ENCODE measurements at places on chromosomes 1 and 21.

DNA sequence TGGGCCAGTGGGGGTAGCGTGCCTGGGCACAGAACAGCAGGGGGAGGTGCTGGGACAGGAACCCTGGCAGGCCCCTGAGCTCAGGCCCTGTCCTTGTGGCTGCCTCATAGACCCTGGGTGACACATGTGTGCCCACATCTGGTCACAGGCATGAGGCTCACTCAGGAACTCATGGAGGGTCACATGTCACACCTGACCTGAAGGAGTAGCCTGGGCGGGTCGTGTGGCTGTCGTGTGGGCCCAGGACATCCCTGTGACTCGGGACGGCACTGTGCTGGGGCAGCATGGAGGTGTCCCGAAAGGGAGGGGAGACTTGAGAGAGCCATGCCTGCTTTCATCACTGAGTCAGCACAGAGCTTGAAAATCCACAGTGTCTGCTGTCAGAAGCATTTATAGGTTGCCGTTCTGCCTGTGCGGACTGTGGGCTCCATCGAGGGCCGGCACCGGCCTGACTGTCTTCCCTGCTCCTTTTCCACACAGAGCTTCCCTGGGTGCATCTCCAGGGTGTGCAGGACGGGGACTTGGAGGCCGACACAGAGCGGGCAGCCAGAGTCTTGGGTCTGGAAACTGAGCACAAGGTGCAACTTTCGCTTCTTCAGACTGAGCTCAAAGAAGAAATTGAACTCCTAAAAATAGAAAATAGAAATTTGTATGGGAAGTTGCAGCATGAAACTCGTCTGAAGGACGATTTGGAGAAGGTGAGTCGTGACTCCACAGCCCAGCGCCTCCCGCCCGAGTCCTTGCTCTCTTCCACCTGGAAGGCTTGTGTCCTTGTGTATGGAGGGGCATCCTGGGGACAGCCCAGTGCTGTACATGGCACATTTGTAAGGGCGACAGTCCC, 32.8 kb downstream of the PCNT start:
- no peak for DNase-seq

DNA sequence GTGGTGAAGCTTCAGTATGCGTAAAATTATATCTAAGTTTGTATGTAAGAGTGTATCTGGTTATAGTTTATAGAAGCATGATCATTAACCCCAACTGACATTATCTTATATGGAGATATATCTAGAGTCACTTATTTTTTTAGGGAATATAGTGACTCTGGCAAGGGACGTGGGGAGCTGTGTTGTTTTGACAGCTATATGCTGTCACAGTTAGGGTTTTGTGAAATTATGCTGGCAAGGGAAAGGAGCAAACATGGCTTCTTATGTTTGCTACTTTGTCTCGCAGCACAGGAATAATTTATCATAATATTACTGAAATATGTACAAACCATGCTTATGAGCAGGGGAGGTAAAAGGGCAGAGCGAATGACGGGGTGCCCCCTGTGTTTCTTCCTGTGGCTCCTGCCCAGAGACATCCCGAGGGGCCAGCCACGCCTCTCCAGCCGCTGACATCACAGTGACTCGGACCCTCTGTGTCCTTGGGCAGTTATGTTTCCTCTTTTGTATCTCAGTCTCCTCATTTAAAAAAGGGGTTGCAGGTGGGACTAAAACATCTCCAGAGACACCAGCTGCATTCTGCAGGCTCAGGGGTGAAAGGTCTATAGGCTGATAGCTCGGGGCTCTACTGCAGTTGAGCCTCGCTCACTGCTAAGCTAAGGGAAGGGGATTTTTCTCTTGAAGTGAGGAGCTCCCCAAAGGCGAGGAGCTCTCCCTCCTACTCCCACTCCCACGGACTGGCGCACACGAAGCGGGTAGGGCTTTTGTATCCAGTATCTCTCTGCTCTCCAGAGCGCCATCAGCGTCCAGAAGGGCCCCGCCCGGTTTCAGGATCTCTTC, 14.9 kb downstream of the A3GALT2 start:
- no peak for DNase-seq

- no peak for DNase-seq
Observed at GRCh38 chr1:229523052-229523451, 14.9 kb upstream of the NUP133 start.

- DNase-seq: no peak
Observed at GRCh38 chr1:73366734-73367413, 831.1 kb downstream of the LRRIQ3 start.

GRCh38 chr1:38123356-38124135, 77.0 kb upstream of the POU3F1 start:
- no peak for DNase-seq

- peak; percentile 91 for DNase-seq
Observed at GRCh38 chr1:35451125-35451528, 106.1 kb downstream of the KIAA0319L start.

DNA sequence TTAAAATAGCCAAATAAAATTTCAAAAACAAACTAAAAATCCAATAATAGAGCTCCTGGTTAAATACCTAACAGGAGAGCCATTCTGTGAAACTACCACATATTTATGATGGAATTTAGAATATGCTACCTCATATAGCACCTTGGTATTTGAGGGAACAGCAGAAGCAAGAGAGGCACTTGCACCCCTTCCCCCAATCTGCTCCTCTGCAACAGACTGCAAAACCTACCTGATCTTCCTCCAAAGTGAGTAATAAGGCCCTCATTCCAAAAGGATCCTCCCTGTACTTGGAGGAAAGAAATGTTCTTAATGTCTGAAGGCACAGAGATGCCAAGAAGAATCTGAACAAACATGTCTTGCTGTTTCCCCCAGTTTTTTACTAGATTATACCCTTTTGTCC, 28.1 kb upstream of the RNPC3 start:
- no peak for DNase-seq

GRCh38 chr1:66022904-66023620, 230.4 kb downstream of the PDE4B start:
- DNase-seq: no peak

All from activated effector memory CD4-positive, alpha-beta T cell treated with anti-CD3 and anti-CD28 coated beads, Interleukin-2, amount 50 U/mL, for 16 hours (primary cell).